ENCODE measurements at places on chromosomes 1 and 21. TPM values are rescaled to one million over a fixed set of nuclear protein-coding genes. Genes with fewer than 3 reads are reported as not detected.

NHLH1 gene
- total RNA-seq = 0.23 TPM

E2F2 gene
- 3.0 TPM for total RNA-seq

SV2A gene
- total RNA-seq = 183 TPM

NUF2 gene
- total RNA-seq = 6.9 TPM

MARK1 gene
- total RNA-seq = 58.8 TPM

KLF18 gene
- not detected for total RNA-seq

CLCA4 gene
- total RNA-seq = not detected

AMY1C gene
- total RNA-seq = not detected

C1orf105 gene
- not detected for total RNA-seq

KCNT2 gene
- 32.8 TPM for total RNA-seq

KRTAP10-2 gene
- total RNA-seq = not detected

BRINP2 gene
- 31.6 TPM for total RNA-seq

AIRE gene
- 0.23 TPM for total RNA-seq

UAP1 gene
- 39.0 TPM for total RNA-seq

CDCA8 gene
- total RNA-seq = 2.1 TPM

CAMK2N1 gene
- total RNA-seq = 128 TPM

CLDN8 gene
- total RNA-seq = not detected

GJA5 gene
- total RNA-seq = 2.3 TPM

EXO1 gene
- total RNA-seq = 4.2 TPM

LRRC3 gene
- total RNA-seq = 5.8 TPM
